Uterus (tissue), 4 donors: ENCODE measurements at places on chromosomes 12 and 14. TPM values are rescaled to one million over a fixed set of nuclear protein-coding genes. Genes with fewer than 3 reads are reported as not detected.

The CAPZA3 gene
- not detected for total RNA-seq

The GPR65 gene
- total RNA-seq = 0.76 TPM

DNA sequence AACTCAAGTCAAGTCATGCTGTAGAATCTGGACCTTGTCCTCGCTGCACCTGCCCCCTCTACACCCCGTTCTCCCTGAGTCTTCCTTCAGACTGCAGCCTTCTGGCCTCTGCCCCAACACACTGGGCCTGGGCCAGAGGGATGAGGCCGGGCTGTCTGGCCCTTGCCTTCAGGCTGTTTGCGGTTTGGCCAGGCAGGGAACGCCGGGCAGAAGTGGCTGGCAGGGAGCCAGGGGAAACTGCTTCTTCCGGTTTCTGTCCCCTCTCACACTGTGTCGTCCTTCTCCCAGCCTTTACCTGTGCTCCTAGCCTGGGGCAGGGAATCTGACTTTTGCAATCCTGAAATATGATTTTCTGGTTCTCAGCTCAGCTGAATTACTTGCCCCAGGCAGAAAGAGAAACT is 13.5 kb downstream of the DGLUCY start:
- DNase-seq = no peak

The A2M gene
- 305 TPM for total RNA-seq

GRCh38 chr14:32414808-32415255 is 85.7 kb downstream of the AKAP6 start:
- no peak for DNase-seq

- DNase-seq = no peak
Observed at GRCh38 chr12:96986883-96987523, 79.9 kb downstream of the NEDD1 start.

GRCh38 chr12:97375310-97375709 is 87.3 kb upstream of the RMST start:
- no peak for DNase-seq

The ASCL1 gene
- not detected for total RNA-seq

GRCh38 chr14:58354808-58355207 is 40.9 kb upstream of the TOMM20L start:
- DNase-seq = no peak
